Transverse colon (tissue), 4 donors: ENCODE measurements at places on chromosomes 1 and 21.
A peak's percentile ranks its signal among the peaks of the same experiment; 100 is the strongest.

DNA sequence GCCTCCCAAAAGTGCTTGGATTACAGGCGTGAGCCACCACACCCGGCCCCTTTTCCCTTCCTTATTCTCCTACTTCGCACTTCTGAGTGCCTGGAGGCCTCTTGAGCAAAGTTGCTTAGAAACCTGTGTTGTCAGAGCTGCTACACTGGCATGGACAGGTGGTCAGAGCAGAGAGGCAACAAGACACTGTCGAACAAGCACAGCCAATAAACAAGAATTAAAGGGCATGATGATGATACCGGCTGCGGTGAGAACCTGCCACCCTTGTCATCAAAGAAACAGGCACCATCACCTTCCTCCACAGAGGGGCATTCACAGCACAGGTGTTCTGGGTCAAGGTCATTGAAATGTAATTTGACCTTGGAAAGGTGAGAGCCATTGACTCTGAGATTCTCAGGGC lies 23.3 kb downstream of the STUM start:
- DNase-seq: no peak

GRCh38 chr1:65419681-65420589 lies 533 bp upstream of the LEPR start:
- peak; percentile 99 for DNase-seq

DNA sequence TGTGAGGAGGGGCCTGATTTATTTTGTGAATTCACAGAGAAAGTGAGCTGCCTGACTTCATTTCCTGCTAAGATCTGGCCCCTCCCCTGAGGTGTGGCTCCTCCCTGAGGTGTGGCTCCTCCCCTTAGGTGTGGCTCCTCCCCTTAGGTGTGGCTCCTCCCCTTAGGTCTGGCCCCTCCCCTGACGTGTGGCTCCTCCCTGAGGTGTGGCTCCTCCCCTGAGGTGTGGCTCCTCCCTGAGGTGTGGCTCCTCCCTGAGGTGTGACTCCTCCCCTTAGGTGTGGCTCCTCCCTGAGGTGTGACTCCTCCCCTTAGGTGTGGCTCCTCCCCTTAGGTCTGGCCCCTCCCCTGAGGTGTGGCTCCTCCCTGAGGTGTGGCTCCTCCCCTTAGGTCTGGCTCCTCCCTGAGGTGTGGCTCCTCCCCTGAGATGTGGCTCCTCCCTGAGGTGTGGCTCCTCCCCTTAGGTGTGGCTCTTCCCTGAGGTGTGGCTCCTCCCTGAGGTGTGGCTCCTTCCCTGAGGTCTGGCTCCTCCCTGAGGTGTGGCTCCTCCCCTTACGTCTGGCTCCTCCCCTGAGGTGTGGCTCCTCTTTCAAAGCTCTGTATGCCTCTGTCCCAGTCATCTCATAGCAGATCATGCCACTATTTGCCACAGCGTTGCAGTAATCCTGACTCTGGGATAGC lies 26.9 kb upstream of the LRRC3 start:
- DNase-seq: peak; percentile 80

- no peak for DNase-seq
These were observed 1.9 kb upstream of the CA6 start for GRCh38 chr1:8943498-8944405.

- DNase-seq: peak; percentile 59
These were observed 10.9 kb downstream of the WNT4 start for GRCh38 chr1:22131875-22132486.

DNA sequence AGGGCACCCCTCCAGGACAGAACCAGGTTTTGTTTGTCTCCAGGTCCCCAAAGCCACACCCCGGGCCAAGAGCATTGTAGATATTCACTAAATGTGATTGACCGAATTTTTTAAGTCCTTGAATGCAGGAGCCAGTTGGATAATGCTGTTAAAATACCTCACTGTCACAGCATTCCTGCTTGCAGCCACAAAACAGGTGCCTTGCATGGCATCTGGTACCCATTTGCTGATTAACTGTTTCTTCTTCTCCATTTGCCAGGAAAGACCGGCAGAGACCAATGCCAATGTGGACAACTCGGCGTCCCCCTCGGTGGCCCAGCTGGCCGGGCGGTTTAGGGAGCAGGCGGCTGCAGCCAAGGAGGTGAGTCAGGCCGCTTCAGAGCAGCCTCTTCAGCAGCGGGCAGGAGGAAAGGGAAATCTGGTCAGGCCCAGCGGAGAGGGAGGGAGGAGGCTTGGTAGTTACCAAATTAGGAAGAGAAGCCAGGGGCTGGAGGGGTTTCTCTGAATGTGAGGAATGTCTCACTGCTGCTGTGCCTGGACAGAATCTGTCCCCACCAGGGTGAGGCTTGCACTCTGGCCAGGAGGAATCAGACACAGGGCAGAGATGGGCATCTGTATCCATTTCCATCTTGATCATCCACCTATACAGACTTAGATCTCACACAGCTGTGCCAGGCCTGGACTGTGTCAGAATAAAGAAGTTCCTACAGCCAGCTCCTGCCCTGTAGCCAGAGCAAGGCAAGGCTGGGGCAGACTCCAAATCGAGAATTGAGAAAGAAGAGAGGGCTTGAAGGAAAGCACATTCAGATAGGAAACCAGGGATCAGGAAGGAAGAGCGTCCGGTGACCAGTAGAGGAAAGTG lies 37.9 kb upstream of the MPZL1 start:
- no peak for DNase-seq

DNA sequence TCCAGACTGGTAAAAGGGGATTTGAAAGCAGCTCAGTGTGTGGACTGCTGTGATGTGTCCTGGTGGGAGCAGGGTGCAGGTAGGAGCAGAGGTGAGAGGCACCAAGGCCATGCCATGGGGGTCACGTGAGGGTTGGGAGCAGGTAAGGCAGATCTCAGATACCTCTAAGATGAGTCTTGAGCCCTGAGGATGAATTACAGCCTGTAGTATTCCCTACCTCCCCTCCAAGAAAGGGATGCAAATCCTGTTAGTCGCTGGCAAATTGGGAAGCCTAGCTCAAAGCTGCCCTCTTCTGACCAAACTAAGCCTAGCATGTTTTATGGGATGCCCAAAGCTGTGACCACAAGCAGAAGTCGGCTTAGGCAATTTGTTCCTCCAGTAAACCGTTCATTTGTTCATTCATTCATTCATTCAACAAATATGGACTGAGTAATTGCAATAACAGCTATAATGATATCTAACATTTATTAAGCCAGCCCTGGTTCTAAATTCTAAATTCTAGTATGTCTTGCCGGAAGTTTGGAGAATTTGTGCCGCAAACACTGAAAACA lies 3.9 kb upstream of the NUAK2 start:
- peak; percentile 75 for DNase-seq

- no peak for DNase-seq
These were observed 84.6 kb upstream of the B3GALT2 start for GRCh38 chr1:193270996-193271395.

DNA sequence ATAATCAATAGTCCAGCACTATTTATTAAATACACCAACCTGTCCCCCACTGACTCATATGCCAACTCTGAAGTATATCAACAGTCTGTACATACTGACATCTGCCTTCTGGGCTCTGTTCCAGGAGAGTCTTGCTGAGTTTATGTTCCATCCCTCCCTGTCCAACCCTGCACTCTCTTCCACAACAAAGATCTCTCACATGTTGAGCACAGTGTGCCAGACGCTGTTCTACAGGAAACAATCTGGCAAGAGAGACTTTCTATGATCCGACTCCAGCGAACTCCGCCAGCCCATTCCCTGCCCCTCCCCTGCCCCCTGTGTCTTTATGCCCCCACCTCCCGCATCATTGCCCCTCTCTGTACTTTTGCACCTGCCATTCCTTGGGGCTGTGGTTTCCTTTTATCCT lies 3.4 kb downstream of the LACTBL1 start:
- peak; percentile 38 for DNase-seq

DNA sequence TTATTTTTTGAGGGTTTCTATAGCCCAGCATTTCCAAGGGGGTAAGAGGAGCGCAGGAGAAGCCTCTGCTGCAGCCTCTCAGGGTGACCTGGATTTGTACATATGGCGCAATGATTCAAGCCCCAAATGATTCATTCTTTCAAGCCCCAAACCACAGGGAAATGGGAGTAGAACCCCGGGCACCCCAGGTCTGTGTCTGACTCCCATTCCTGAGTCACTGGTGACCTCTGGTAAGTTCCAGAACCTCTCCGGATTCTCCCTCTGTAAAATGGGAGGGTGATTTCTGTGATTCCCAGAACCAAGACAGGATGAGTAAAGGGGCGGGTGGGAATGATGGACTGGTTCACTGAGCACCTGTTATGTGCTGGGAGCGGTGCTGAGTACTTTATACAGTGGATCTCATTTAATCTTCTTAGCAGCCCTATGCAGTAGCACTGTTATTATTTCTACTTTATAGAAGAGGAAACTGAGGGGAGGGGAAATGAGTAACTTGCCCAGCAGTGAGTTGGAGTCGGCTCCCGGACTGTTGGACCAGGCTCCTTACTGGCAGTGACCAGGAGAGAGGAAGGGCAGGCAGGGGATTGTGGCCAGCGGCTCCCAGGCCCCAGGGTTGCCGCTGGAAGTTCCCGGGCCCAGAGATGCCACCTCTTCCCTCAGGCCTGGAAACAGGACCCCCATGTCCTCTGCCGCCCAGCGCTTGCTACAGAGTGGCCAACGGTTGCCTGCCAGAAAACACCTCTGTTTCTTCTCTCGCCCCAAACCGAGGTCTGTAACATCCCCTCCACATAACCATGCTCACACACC lies 20.3 kb upstream of the SLC26A9 start:
- no peak for DNase-seq

DNA sequence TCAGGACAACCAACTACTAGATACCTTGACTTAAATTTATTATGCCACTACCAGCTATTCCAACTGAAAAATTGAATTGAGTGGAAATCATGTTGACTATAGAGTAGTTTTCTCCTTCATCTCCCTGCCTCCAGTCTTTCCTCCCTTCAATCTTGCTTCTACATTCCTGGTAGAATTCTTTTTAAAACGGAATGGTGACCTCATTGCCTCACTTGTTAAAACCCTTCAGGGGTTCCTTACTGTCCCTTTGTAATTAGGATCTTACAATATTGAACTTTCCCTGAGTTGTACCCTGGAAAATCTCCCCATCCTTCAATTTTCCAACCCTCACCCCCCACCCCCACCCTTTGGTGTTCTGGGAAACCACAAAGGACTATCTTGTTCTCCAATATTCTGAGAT lies 82.8 kb upstream of the ZNF326 start:
- DNase-seq: no peak

DNA sequence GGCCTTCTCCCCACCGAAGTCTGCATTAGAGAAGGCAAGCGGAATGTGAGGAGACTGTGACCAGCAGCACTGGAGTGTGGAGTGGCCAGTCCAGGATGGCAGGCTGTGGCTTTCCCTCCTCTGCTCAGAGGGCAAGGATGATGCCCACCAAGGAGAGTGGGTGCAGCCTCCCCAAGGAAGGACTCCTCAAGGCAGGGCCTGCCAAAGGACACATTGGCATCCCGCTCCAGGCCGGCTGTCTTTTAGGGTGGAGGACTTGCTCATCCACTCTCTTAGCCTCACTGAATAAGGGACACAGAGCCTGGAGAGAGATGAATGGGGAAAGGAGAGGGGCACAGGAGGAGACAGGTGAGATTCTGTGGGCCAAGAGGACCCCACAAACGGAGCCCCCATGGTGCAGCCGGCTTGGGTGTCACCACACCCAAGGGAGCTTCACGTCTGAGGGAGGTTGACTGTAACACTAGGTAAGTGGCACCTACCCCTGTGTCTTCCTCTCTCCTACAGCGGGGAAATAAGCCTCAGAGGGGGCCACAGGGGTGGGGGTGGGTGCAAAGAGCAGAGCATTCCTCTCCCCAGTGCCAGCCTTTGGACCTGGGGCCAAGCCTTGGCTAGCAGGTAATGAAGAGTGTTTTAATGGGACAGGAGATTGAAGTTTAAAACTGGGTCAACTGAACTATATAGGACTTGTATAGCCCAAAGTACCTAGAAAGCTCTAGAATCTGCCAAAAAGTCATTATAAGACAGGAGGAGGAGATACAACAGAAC lies 4.2 kb upstream of the NES start:
- DNase-seq: no peak
